ENCODE measurements at places on chromosomes 2 and 18. TPM values are rescaled to one million over a fixed set of nuclear protein-coding genes. Genes with fewer than 3 reads are reported as not detected.

Gene GNAL
- 7.1 TPM for total RNA-seq

Gene DYSF
- total RNA-seq, result 0.78 TPM

Gene MFF
- total RNA-seq, result 128 TPM

Gene HK2
- 31.9 TPM for total RNA-seq

Gene MEP1B
- total RNA-seq, result not detected

Gene GCKR
- 0.78 TPM for total RNA-seq

Gene VRK2
- total RNA-seq, result 44.3 TPM

Gene CHPF
- total RNA-seq, result 129 TPM

Gene LRRTM1
- not detected for total RNA-seq

Gene AKAIN1
- total RNA-seq, result not detected

Gene ADRA2B
- not detected for total RNA-seq

Gene UGT1A6
- not detected for total RNA-seq

Gene SLC38A11
- 0.43 TPM for total RNA-seq

Gene LRRC30
- not detected for total RNA-seq

Gene SIX2
- total RNA-seq, result 41.8 TPM

Gene CHMP3
- 100.0 TPM for total RNA-seq

Gene FOXD4L1
- 0.11 TPM for total RNA-seq

Gene MC4R
- total RNA-seq, result not detected

Gene MC5R
- not detected for total RNA-seq

Gene CD28
- total RNA-seq, result under 0.01 TPM

Gene MAP2
- total RNA-seq, result 0.54 TPM

Gene TMEM247
- total RNA-seq, result not detected

Gene LYG2
- not detected for total RNA-seq

Gene INO80D
- total RNA-seq, result 12.4 TPM

Gene PASK
- total RNA-seq, result 3.7 TPM

Gene KRTCAP3
- not detected for total RNA-seq

Gene REEP1
- total RNA-seq, result 0.52 TPM

Gene SP5
- not detected for total RNA-seq

Gene ATIC
- 18.8 TPM for total RNA-seq

Gene OSBPL1A
- total RNA-seq, result 46.6 TPM

Gene AGAP1
- total RNA-seq, result 18.9 TPM

Gene SPEG
- total RNA-seq, result 18.6 TPM

Gene ALK
- not detected for total RNA-seq

Gene TMEM178A
- total RNA-seq, result 1.7 TPM

Gene IGFBP2
- total RNA-seq, result 13.5 TPM

Gene DNER
- total RNA-seq, result 1.7 TPM

Gene STPG4
- 0.52 TPM for total RNA-seq

Gene RMDN2
- total RNA-seq, result 13.6 TPM

Gene CTAGE1
- not detected for total RNA-seq

Gene DSG2
- 5.4 TPM for total RNA-seq

Gene HDAC4
- total RNA-seq, result 45.6 TPM
